ENCODE measurements at places on chromosomes 6 and 20.

DNA sequence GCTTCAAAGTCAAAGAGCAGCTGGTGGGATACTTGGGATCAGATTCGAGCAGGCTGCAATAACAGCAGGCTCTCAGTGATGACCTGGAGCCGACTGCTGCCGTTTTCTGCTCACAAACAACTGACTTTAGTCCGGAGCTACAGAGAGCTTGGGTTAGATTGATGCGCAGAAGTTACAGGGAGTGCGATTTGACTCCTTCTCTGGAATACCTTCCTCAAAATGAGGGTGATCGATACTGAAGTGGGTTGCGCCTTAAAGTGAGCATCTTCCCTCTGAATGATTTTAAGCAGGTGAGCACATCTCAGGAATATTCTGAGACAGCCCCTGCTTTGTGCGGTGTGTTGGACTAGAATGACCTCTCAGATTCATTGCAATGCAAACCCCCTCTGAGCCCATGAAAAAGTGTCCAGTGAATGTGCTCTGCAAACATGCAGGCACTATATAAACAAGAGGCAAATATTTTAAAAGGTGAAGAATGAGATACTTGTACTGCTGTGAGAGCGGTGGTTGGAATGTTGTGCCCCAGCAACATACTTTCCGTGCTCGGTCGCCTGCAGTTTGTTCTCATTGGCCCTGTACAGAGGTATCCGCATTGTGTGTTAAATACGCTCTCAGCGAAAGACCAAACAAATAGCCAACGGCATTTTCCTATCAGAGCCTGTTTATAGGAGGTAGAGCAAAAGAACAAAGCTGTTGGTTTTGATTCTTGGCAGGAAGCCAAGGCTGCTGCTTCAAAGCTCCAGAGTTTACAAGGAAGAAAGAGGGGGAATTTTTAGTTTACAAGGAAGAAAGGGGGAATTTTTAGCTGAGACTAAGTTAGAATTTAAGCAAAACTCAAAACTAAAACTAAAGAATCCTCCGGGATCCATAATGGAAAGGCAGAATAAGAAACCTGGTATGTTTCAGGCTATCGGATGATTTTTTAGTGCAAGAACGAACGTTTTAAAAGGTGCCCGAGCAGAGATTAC, 67.7 kb downstream of the PHACTR2 start:
- DNase-seq, result no peak

GRCh38 chr6:145963216-145964068, 716 bp downstream of the SHPRH start:
- no peak for DNase-seq

DNA sequence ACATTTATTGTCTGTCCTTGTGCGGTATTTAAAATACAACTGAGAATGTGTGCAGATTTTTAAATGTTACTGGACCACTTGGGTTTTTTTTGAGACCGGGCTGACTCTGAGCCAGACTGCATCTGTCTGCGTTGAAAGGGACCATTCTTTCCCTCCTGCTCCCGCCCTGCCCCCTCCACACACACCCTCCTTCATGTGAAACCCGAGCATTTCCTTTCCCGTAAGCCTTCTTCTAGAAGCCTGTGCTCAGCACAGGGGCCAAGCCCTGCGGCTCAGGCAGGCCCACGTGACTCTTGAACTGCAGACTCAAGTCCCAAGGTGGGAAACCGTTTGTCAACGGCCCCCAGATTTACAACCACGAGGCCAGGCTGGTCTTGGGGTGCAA, 82.7 kb upstream of the FOXC1 start:
- peak; percentile 31 for DNase-seq

- no peak for DNase-seq
These were observed 51.9 kb upstream of the MRPS10 start for GRCh38 chr6:42269553-42269952.

DNA sequence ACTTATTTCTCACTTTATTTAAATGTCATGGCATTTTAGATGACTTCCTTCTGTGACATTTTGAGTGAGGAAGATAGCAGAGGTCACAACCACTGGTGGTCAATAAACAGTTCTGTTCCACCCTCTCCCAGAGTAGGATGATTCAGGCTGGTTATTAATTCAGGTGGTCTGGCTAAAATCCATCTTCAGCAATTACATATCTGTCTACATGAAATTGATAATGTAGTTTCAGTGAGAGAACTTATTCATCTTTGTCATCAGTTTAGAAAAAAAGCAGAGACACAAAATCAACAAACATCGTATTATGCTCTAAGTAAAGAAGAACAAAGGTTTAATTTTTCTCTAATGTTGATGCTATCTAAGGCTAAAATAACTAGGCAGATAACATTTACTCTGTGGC, 525.5 kb downstream of the TENT5A start:
- no peak for DNase-seq

- peak; percentile 66 for DNase-seq
These were observed 1.3 kb downstream of the TUBB start for GRCh38 chr6:30721198-30722024.

DNA sequence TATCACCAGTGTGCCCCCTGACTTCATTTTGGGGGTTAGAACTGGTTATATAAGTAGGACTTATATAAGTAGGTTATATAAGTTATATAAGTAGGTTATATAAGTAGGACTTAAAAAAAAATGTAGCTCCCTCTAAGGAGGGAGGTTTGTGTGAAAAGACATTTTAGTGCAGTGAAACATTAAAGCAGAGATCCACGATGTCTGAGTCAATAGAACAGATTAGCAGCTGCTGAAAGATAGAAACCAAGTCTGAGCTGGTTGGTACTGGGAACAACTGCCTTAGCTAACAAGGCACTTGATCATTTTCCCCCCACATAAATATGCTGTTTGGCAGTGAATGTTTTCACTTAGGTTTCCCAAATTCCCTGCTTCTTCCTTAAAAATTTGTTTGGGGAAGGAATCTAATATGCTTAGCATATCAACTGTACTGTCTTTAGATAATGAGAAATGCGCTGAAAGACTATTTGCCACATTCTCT, 2.1 kb upstream of the RPS12 start:
- DNase-seq, result no peak

- no peak for DNase-seq
These were observed 154.6 kb downstream of the CDKAL1 start for GRCh38 chr6:20688710-20689500.

DNA sequence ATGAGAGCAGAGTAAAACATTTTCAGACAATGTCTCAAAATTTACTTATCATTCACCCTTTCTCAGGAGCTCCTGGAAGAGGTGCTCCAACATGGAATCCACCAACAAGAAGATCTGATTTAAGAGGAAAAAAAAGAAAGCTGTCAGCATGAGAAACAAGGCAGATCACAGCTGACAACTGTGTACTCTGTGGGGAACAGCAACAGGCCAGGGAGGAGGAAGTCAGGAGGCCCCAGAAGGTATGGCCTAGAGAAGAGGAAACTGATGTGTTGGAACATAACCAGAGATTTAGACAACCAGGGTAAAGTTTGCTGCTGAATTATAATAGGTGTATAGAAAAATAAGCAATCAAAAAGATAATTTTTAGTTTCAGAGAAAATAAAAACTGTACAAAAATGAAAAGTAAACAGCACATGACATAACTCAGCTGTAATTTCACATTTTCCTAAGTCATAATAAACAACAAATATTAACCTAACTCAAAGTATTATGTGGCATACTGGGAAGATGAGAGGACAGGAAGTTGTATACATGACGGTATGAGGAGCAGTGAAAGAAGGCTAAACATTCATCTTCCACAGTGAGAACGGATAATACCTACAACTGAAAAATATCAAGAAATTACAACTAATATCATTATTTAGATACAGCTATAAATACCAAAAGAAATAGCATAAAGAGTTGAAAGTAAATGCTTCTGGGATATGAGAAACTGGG, 113.6 kb upstream of the EMILIN3 start:
- no peak for DNase-seq

DNA sequence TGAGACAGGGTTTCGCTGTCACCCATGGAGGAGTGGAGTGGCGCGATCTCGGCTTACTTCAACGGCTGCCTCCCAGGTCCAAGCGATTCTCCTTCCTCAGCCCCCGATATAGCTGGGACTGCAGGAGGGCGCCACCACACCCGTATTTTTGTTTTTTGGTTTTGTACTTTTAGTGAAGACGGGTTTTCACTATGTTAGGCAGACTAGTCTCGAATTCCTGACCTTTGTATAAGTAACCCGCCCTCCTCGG, 115.4 kb upstream of the BTN3A2 start:
- DNase-seq, result no peak

GRCh38 chr6:90534337-90535025, 52.4 kb downstream of the MAP3K7 start:
- DNase-seq, result no peak

GRCh38 chr6:109739686-109740085, 48.6 kb downstream of the FIG4 start:
- DNase-seq, result no peak

GRCh38 chr20:46701057-46701456, 8.4 kb upstream of the SLC2A10 start:
- DNase-seq, result no peak

- no peak for DNase-seq
These were observed 71.1 kb downstream of the LAMA4 start for GRCh38 chr6:112183271-112183671.

- no peak for DNase-seq
These were observed 22.9 kb upstream of the PAX1 start for GRCh38 chr20:21682521-21682954.

DNA sequence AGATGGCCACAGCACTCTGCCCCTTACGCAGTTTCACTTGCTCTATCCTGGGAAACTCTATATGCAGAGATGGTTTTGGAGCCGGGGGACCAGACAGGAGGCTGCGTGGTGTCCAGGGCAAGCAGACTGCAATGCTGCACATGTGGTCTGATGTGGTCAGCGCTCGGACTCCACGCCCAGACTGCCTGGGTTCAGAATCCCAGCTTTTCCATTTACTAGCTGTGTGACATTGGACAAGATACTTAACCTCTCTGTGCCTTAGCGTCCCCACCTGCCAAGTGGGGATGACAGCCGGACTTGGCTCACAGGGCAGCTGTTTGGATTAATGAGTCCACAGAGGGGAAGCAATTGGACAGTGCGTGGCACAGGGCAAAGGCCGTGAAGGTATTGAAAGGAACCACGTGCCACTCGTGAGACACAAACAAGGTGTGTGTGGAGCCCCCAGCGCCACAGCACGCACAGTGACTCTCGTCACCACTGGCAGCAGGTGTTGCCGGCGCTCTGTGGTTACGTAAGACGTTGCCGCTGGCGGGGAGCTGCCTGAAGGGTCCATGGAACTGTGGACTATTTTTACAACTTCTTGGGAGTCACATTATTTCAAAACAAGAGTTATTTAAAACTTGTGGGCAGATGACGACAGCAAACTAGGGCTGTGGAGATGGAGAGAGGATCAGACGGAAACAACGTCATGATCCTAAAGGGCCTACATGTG, 201.4 kb downstream of the PREX1 start:
- DNase-seq, result no peak

DNA sequence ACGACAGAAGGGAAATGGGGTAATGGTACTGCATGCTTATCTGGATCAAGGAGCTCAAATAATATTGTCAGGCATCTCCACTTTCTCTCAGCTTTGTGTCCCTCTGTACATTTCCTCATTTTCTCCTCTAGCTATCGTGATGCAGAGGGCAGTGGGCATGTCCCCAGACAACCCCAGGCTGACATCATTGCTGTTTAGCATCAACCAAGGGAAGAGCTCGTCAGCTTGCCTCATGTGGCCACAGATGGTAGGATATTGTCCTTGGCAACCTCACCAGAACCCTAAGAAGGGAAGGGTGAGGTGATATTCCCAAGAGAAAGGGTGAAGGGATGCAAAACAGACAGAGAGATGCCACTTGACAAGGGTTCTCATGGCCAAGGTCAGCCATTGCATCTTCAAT, 58.3 kb downstream of the MAFB start:
- DNase-seq, result no peak

DNA sequence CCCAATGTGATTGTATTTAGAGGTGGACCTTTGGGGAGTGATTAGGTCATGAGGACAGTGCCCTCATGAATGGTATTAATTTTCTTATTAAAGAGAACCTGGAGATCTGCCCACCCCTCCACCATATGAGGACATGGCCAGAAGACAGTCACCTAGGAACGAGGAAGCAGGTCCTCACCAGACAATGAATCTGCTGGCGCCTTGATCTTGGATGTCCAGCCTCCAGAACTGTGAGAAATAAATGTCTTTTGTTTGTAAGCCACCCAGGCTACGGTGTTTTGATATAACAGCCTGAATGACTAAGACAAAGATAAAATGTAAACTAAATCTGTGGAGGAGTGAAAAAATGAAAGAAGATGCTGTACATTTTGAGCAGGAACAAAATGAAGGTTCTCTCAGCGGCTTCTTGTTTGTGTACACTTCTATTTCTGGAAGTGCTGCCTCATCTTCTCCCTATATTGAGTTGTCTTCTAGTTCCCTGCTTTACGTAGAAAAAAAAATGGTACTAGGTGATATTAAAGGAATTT, 1.5 kb upstream of the IPCEF1 start:
- DNase-seq, result no peak

- DNase-seq, result no peak
These were observed 177.6 kb downstream of the THBS2 start for GRCh38 chr6:169075915-169076654.

DNA sequence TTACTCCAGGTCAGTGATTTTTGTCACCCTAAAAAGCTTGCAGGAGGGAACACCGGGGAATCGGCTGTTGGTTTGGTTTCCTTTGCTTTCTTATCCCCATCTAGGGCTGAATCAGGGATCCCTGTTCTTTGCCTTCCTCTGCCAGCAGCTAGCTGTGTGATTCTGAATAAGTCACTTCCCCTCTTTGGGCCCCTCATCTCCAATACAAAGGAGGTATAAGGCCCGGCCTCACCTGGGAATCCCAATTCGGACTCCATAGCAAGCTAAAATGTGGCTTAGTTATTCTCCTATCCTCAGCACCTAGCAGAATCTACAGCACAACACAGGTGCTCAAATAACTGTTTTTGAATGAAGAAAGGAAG, 18.5 kb upstream of the ARMC12 start:
- no peak for DNase-seq

GRCh38 chr20:16580620-16581019, 7.4 kb upstream of the KIF16B start:
- no peak for DNase-seq

- DNase-seq, result no peak
These were observed 508.3 kb upstream of the SOX4 start for GRCh38 chr6:21085211-21085610.

DNA sequence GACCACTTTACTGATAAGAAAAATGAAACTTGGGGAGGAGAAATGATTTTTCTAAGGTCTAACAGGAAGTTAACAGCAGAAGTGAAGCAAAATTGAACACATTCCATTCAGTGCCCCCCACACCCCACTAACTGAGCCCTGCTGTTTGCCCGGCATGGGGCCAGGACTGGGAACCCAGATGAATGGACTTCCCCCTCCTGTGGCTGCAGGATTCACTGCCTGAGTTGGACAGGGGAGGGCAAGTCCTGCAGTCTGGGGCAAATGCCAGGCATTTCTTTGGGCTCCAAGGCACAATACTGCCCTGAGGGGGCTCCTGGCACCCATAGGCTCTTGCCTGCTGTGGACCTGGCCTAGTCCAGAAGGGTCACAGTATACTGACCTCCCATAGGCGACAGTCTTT, 28.3 kb downstream of the FYN start:
- peak; percentile 34 for DNase-seq

- DNase-seq, result no peak
These were observed 20.7 kb downstream of the FAM50B start for GRCh38 chr6:3869632-3870527.

- DNase-seq, result no peak
These were observed 118.0 kb downstream of the NFATC2 start for GRCh38 chr20:51424270-51425117.

All from caudate nucleus (tissue), 63 donors.